ENCODE measurements at places on chromosomes 16 and 17. TPM values are rescaled to one million over a fixed set of nuclear protein-coding genes. Genes with fewer than 3 reads are reported as not detected.

GRCh38 chr17:33284022-33284421, 9.1 kb downstream of the ASIC2 start:
- no peaks in the 10 kb centered on the region for H3K4me1 ChIP-seq
- H3K27ac ChIP-seq, result no peak overlapping the region
- no peak overlapping the region for H3K4me3 ChIP-seq
- no peak for DNase-seq

DNA sequence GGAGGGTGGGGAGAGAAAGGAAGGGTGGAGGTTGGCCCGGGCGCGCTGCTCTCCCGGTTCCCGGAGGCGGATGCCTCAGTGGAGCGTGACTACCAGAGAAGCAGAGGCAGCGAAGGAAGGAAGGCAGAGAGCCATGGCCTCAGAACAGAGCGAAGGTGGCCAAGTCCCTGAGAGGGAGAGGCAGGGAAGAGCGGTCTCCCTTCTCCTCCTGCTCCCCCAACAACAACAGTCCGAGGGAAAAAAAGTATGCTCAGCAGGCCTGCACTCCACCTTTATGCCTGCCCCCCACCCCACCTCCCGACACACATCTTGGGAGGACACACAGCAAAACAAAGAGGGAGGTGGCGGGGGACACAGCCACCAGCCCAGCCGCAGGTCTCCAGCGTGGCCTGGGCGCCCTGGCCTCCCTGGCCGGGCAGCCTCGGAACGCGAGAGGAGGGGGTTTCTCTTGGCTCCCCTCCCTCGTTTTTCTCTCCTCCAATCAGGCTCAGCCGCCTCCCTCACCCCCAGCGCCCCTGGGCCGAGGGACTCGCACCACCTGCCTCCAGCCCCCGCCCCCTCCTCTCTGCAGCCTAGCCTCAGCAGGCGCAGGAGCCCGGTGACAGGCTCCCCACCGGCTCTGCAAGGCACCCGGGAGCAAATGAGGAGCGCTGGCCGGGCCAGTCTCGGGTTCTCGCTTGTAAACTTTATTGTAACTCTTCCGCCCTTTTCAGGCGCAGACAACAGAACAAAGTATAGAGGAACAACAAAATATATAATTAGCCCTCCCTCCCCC, 1.1 kb upstream of the HOXB7 start:
- no peak for DNase-seq
- peaks cover 42% of the 10 kb centered on the region for H3K4me1 ChIP-seq
- peak overlapping the region; percentile 8 for H3K27ac ChIP-seq
- peak overlapping the region; percentile 86 for H3K4me3 ChIP-seq
- peaks cover 68% of the 10 kb centered on the region for H3K27me3 ChIP-seq
- H3K36me3 ChIP-seq, result no peaks in the 10 kb centered on the region

- peaks cover 20% of the 10 kb centered on the region for H3K4me1 ChIP-seq
- DNase-seq, result no peak
- H3K27ac ChIP-seq, result no peak overlapping the region
- H3K36me3 ChIP-seq, result no peaks in the 10 kb centered on the region
- peaks cover 8% of the 10 kb centered on the region for H3K27me3 ChIP-seq
Measured at GRCh38 chr17:56604691-56605290, 11.3 kb downstream of the NOG start.

GRCh38 chr17:32814836-32815235, 62.1 kb downstream of the MYO1D start:
- no peak overlapping the region for H3K27ac ChIP-seq
- DNase-seq, result peak; percentile 39
- no peaks in the 10 kb centered on the region for H3K27me3 ChIP-seq
- no peaks in the 10 kb centered on the region for H3K36me3 ChIP-seq
- no peak overlapping the region for H3K4me3 ChIP-seq

Gene IL34
- not detected for total RNA-seq

Gene FGF11
- total RNA-seq, result 2.1 TPM

DNA sequence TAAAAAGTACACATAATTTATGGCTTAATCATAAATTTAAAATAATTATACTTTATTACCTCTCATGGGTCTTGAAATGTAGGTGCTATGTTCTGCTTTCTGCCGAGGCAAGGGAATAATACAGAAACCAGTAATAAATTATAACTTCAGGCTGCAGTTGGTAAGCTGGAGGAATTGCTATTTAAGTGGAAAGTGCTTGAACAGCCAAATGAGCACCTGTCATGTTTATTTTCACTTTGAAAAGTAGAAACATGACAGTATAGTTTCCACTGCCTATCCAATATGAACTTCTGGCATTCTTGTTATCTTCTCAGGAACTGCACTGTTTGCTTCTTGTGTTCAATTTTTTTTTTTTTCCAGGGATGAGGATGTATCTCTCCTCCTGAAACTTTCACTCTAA, 146.0 kb downstream of the FTO start:
- H3K4me1 ChIP-seq, result peaks cover 10% of the 10 kb centered on the region
- no peak overlapping the region for H3K4me3 ChIP-seq
- H3K36me3 ChIP-seq, result peaks cover 28% of the 10 kb centered on the region
- H3K27me3 ChIP-seq, result no peaks in the 10 kb centered on the region
- no peak overlapping the region for H3K27ac ChIP-seq

- peaks cover 45% of the 10 kb centered on the region for H3K4me1 ChIP-seq
- H3K4me3 ChIP-seq, result no peak overlapping the region
- peaks cover 37% of the 10 kb centered on the region for H3K36me3 ChIP-seq
- H3K27ac ChIP-seq, result peak overlapping the region; percentile 66
Measured at GRCh38 chr17:80901319-80901718, 90.3 kb upstream of the CHMP6 start.

Gene ABCA9
- not detected for total RNA-seq

DNA sequence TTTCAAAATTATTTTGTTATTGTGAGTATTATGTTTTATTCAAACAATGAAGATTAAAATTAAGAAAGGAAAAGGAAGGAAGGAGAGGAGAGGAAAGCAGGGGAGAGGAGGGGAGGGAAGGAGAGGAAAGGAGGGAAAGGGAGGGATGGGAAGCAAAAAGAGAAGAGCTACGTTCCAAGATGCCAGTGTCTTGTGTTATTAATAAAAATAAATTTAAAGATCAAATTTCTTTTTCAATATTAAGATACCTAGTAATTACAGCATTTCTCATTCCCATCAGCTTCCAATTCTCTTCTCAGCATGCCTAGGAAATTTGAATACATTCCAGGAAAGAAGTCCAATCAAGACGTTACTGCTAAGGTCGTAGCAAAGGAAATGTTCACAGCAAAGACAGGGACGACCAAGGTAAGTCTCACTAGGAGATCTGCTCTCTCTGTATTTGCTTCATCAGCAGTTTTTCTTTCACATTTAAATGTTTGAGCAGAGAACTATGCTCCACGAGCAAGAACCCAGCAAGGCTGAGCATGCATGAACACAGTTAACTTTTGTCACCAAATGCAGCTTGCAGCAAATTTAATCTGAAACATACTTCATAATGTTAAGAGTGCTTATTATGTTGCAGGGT, 63.3 kb upstream of the HLF start:
- no peak for DNase-seq
- H3K36me3 ChIP-seq, result no peaks in the 10 kb centered on the region
- H3K27me3 ChIP-seq, result peaks cover 3% of the 10 kb centered on the region
- H3K27ac ChIP-seq, result no peak overlapping the region

Gene MRPS34
- 151 TPM for total RNA-seq

Gene NAA38
- total RNA-seq, result 74.7 TPM

Gene SLC2A4
- total RNA-seq, result 0.19 TPM

DNA sequence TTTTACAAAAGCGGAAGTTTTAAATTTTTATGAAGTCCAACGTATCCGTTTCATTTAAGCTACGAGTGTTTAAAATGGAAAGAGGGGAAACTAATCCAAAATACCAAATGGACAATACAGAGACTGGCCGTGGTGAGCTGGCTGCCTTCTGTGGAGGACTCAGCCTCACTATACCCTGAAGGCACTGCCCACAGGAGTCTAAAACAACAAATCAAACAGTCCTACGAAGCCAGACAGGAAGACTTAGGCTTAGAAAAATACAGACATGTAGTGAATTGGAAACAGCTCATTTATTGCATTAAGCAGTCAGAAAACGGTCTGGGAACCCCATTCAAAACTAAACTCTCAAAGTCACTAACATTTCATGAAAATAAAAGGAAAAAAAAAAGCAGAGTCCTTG, 75.1 kb downstream of the CYTH1 start:
- DNase-seq, result no peak
- peak overlapping the region; percentile 45 for H3K27ac ChIP-seq
- H3K27me3 ChIP-seq, result no peaks in the 10 kb centered on the region

- DNase-seq, result no peak
- peaks cover 23% of the 10 kb centered on the region for H3K4me1 ChIP-seq
- H3K27me3 ChIP-seq, result no peaks in the 10 kb centered on the region
- no peak overlapping the region for H3K27ac ChIP-seq
- no peak overlapping the region for H3K4me3 ChIP-seq
- H3K36me3 ChIP-seq, result no peaks in the 10 kb centered on the region
Measured at GRCh38 chr16:66972983-66973382, 11.9 kb downstream of the CES3 start.

GRCh38 chr17:39979016-39979670, 1.5 kb upstream of the PSMD3 start:
- no peak overlapping the region for H3K4me3 ChIP-seq
- H3K36me3 ChIP-seq, result peaks cover 8% of the 10 kb centered on the region
- no peak overlapping the region for H3K27ac ChIP-seq
- no peak for DNase-seq
- H3K4me1 ChIP-seq, result peaks cover 27% of the 10 kb centered on the region

Gene HOXB6
- 0.22 TPM for total RNA-seq

GRCh38 chr17:20246692-20247091, 220.6 kb downstream of the LGALS9B start:
- DNase-seq, result no peak
- no peak overlapping the region for H3K4me3 ChIP-seq
- H3K4me1 ChIP-seq, result peaks cover 21% of the 10 kb centered on the region
- no peaks in the 10 kb centered on the region for H3K27me3 ChIP-seq
- H3K27ac ChIP-seq, result no peak overlapping the region
- peaks cover 3% of the 10 kb centered on the region for H3K36me3 ChIP-seq

DNA sequence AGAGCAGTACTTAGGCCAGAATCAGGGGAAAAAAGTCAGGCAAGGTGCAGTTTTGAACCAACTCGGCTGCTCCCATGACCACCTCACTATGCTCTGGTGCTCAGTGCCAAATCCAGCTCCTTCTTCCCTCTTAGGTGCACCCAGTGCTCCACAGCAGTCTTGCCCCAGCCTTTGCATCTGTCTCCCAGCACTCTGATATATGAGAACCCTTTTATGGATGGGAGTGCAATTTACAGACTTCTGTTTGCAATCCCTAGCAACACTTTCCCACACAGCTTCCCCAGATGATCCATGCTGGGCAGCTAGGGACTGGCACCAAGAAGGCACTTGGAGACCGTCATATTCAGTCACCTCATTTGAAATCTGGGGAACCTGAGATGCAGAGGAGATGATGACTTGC, 267.9 kb upstream of the CCL2 start:
- peaks cover 5% of the 10 kb centered on the region for H3K27me3 ChIP-seq
- no peak for DNase-seq
- H3K4me1 ChIP-seq, result no peaks in the 10 kb centered on the region
- no peak overlapping the region for H3K27ac ChIP-seq
- no peak overlapping the region for H3K4me3 ChIP-seq

Gene LGALS9
- 44.3 TPM for total RNA-seq

Gene SNX20
- 55.4 TPM for total RNA-seq

GRCh38 chr16:82649766-82650165, 23.0 kb downstream of the CDH13 start:
- no peak overlapping the region for H3K27ac ChIP-seq
- no peaks in the 10 kb centered on the region for H3K36me3 ChIP-seq
- no peak overlapping the region for H3K4me3 ChIP-seq
- DNase-seq, result no peak
- peaks cover 55% of the 10 kb centered on the region for H3K4me1 ChIP-seq
- peaks cover 2% of the 10 kb centered on the region for H3K27me3 ChIP-seq

- peaks cover 6% of the 10 kb centered on the region for H3K4me1 ChIP-seq
- H3K27me3 ChIP-seq, result peaks cover 43% of the 10 kb centered on the region
- DNase-seq, result no peak
- no peak overlapping the region for H3K4me3 ChIP-seq
- no peak overlapping the region for H3K27ac ChIP-seq
Measured at GRCh38 chr17:74920642-74921025, 2.4 kb downstream of the USH1G start.

- no peak overlapping the region for H3K4me3 ChIP-seq
- no peak for DNase-seq
- no peaks in the 10 kb centered on the region for H3K4me1 ChIP-seq
- H3K27me3 ChIP-seq, result peaks cover 2% of the 10 kb centered on the region
Measured at GRCh38 chr17:13581925-13582324, 19.8 kb downstream of the HS3ST3A1 start.

- no peak for DNase-seq
- H3K4me1 ChIP-seq, result no peaks in the 10 kb centered on the region
- H3K4me3 ChIP-seq, result no peak overlapping the region
- no peaks in the 10 kb centered on the region for H3K27me3 ChIP-seq
- no peaks in the 10 kb centered on the region for H3K36me3 ChIP-seq
Measured at GRCh38 chr17:75596320-75597087, 8.9 kb downstream of the MYO15B start.

GRCh38 chr16:89476811-89477261, 13.5 kb downstream of the ANKRD11 start:
- peaks cover 9% of the 10 kb centered on the region for H3K36me3 ChIP-seq
- H3K4me3 ChIP-seq, result no peak overlapping the region
- H3K27ac ChIP-seq, result peak overlapping the region; percentile 2
- DNase-seq, result no peak

Gene SLFN12
- total RNA-seq, result 10.7 TPM

Gene TRPV2
- 46.0 TPM for total RNA-seq

Gene RPRML
- total RNA-seq, result not detected

DNA sequence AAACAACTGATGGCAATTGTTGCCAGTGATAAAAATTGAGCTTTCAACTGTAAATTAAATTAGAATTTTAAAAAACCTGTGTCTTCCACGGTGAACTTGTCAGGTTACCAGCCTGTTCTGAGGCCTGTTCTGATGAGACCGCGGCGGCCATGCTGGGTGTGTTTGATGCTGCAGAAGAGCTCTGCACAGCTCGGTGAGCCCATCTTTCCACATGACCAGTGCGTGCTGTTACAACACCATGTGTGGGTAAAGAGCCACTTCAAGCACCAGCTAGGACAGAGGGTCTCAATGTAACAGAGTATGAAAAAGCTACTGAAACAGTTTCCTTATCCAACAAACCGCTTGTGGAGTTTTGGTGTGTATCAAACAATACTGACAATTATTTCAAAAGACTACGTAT, 48.5 kb downstream of the RPTOR start:
- DNase-seq, result no peak
- H3K4me3 ChIP-seq, result no peak overlapping the region
- H3K27me3 ChIP-seq, result no peaks in the 10 kb centered on the region
- peaks cover 65% of the 10 kb centered on the region for H3K4me1 ChIP-seq
- no peak overlapping the region for H3K27ac ChIP-seq

Gene PRAC1
- not detected for total RNA-seq

DNA sequence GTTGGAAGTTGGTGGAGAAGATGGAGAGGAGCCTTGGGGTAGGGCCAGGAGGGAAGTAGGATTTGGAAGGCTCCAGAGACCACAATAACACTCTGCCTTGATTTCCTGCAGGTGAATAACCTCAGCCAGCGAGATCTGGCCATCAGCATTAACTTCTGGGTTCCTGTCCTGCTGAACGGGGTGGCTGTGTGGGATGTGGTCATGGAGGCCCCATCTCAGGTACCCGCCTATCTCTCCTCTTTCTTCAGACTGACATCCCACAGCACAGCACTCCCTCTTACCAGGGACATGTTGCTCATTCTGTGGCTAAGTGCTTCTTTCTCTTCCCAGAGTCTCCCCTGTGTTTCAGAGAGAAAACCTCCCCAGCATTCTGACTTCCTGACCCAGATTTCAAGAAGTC, 4.9 kb downstream of the COX6A2 start:
- H3K27ac ChIP-seq, result no peak overlapping the region
- H3K4me1 ChIP-seq, result peaks cover 25% of the 10 kb centered on the region
- H3K4me3 ChIP-seq, result no peak overlapping the region
- DNase-seq, result no peak
